Activated CD8-positive, alpha-beta T cell treated with anti-CD3 and anti-CD28 coated beads, Interleukin-2, amount 10 ng/mL, durations not matched to agents 7 days and 5 days (primary cell): ENCODE measurements at places on chromosomes 4 and X. TPM values are rescaled to one million over a fixed set of nuclear protein-coding genes. Genes with fewer than 3 reads are reported as not detected.

NDUFC1 gene
- total RNA-seq = 49.7 TPM

PPM1K gene
- 58.4 TPM for total RNA-seq

MAGEA2 gene
- not detected for total RNA-seq

ODAPH gene
- total RNA-seq = not detected

SCRG1 gene
- not detected for total RNA-seq

ZAR1 gene
- not detected for total RNA-seq

BANK1 gene
- total RNA-seq = 0.24 TPM

GRCh38 chr4:174218127-174218790 lies 65.2 kb downstream of the FBXO8 start:
- DNase-seq = no peak

GRCh38 chrX:15973299-15973698 lies 118.7 kb upstream of the AP1S2 start:
- DNase-seq = peak; percentile 21

- DNase-seq = no peak
Measured at GRCh38 chr4:62161446-62161845, 961.3 kb downstream of the ADGRL3 start.

GRCh38 chrX:69065451-69065850 lies 99.8 kb downstream of the PJA1 start:
- DNase-seq = no peak

- DNase-seq = no peak
Measured at GRCh38 chr4:155496294-155496626, 119.5 kb upstream of the MAP9 start.

GRCh38 chr4:187656959-187657358 lies 338.6 kb upstream of the ZFP42 start:
- DNase-seq = no peak

DNA sequence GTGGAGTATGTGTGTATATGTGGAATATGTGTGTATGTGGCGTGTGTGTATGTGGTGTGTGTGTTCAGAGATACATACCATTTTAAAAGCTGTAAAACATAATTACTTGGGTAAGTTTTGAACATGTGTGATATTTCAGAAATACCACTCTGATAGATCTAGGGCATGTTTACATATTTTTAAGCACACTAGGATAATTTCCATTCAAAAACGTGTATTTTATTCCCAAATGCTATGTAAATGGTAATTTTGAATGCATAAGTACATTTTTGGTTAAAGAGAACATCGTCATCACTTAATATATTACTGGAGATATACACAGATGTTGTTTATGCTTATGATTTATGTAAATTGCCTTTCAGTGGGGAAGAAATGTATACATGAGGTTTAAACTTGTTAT lies 34.7 kb upstream of the SHISA3 start:
- DNase-seq = no peak

DNA sequence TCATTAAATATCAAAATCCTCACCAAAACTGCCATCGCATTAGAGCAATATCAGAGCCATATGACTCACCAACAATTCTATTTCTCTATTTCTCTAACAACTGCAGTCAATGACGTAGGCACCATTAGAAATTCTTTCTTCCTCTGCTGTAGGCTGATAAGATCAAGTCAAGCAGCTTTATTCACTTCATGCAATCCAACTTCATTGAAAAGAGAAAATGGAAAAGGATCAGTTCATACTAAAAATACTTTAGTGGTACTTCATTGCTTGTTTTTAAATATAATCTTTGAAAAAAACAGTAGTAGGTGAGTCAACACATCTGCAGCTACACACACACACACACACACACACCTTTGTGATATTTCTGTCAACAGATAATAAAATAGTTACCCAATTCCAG lies 345.3 kb upstream of the TENM3 start:
- no peak for DNase-seq

DNA sequence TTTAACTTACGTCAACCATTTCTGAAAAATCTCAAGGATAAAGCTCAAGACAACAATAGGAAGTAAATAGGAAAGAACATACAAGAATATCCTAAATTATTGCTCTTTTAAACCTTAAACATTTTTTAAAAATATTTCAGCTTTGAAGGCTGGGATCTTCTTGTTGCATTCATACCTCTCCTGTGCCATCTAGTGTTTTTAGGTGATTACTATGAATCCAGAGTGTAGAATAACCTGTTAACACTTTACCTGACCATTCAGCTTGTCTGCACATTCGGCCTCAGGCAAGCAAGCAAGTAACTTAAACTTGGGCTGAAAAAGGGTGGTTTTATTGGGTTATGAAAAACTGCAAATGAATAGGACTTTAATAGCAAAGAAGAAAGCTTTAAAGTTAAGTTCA lies 507.8 kb upstream of the INTU start:
- DNase-seq = no peak

- DNase-seq = no peak
Measured at GRCh38 chr4:121220698-121221097, 56.6 kb upstream of the TNIP3 start.

DNA sequence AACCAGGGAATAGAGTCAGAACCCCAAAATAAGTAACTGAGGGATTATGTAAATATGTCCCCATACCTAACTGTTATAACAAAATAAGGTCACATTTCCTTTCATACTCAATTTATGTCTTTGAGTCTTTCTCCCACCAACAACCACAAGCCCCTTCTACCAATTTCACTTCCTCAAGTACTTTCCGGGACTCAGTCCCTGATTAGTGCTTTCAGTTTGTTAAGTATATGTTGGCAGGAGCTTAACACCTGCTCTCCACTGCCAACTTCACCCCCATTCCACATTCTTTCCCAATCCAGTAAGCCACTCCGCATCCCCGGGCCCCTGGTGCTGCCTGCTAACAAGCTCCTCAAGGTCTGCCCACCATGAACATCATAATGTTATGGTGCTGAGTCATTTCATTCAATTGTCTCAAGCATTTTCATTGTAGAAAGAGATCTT lies 71.3 kb upstream of the SPRY1 start:
- DNase-seq = no peak

GRCh38 chr4:177313263-177313662 lies 3.6 kb downstream of the NEIL3 start:
- DNase-seq = no peak

DNA sequence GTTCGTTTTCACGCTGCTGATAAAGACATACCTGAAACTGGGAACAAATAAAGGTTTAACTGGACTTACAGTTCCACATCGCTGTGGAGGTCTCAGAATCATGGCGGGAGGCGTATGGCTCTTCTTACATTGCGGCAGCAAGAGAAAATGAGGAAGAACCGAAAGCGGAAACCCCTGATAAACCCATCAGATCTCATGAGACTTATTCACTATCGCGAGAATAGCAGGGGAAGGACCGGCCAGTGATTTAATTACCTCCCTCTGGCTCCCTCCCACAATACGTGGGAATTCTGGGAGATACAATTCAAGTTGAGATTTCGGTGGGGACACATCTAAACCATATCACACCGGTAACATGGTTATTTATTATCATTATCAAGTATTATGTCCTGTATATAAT lies 2204.5 kb downstream of the ARAP2 start:
- no peak for DNase-seq

GRCh38 chr4:76974150-76974549 lies 24.6 kb downstream of the SEPTIN11 start:
- no peak for DNase-seq
